Activated CD4-positive, alpha-beta T cell treated with anti-CD3 and anti-CD28 coated beads, Interleukin-2, amount 10 ng/mL, durations not matched to agents 24 days and 14 days (primary cell): ENCODE measurements at places on chromosomes 1 and 21. TPM values are rescaled to one million over a fixed set of nuclear protein-coding genes. Genes with fewer than 3 reads are reported as not detected.

The RIMKLA gene
- 5.0 and 5.5 TPM in 2 replicates for total RNA-seq

DNA sequence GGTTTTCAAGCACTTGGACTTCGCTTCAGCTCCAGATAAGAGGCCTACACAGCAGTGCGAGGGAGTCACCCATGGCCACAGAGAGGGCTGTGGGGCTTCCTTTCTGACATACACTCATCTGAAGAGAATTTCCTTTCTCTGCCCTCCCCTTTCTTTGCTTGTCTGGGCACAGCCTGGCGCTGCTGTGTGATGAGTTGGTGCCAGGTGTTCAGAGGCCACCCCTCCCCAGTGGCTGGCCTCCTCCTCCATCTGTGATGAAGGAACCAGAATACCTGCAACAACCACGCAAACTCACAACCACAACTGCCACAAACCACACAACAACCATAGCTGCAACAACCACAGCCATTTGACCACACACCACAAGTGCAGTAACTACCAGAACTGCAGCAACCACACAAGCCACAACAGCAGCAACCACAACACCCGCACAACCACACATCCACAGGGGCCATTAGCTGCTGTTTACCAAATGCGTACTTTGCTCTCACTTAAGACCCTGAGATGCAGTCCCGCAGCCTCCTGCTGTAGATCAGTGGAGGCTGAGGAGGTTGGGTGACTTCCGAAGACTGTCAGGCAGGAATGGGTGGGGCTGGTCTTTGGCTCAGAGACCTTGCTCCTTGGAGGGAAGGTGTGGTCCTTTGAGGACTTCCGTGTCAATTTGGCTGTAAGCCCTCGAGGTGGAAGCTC lies 71.1 kb downstream of the IER5 start:
- peak; percentile 89 for DNase-seq

The GPR61 gene
- 0.14 TPM in 1 of 2 replicates, not detected in the other for total RNA-seq

- no peak for DNase-seq
Measured at GRCh38 chr1:229452956-229453801, 19.3 kb upstream of the ACTA1 start.

The SPRR5 gene
- not detected in 2 replicates for total RNA-seq

GRCh38 chr1:173113015-173113741 lies 62.4 kb upstream of the TNFSF18 start:
- no peak for DNase-seq

The PPP1R12B gene
- 14.2 and 14.8 TPM in 2 replicates for total RNA-seq

DNA sequence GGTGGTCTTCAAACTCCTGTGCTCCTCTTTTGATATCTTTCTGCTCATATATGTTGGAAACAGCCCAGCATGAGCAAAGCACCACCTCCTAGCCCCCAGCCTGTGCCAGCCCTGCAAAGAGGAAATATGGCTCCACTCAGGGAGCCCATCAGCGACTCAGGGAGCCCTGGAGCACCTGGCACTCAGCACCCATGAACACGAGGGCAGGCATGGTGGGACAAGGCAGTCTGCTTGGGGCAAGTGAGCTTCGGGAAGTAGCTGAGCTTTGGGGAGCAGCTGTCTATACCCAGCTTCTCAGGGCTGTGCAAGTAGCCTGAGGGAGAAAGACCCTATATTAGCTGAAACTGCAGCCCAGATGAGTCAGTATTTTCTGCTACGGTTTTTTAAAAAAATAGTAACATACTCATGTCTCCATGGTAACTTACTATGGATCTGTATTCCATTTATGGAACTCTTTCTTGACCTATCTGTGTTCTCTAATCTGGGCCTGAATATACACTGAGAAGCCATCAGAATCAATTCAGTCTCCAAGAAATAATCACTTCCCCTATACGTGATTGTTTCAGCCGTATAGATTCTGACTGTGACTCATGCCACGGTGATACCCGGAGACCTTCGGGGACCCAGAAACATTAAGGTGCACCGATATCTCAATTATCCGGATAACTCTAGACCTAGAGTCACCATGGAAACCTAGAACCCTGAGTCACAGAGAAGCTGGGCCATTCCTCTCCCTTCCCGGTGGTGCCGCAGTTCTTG lies 1.5 kb upstream of the ETS2 start:
- no peak for DNase-seq

The ATP6V1G3 gene
- total RNA-seq: not detected in 2 replicates

DNA sequence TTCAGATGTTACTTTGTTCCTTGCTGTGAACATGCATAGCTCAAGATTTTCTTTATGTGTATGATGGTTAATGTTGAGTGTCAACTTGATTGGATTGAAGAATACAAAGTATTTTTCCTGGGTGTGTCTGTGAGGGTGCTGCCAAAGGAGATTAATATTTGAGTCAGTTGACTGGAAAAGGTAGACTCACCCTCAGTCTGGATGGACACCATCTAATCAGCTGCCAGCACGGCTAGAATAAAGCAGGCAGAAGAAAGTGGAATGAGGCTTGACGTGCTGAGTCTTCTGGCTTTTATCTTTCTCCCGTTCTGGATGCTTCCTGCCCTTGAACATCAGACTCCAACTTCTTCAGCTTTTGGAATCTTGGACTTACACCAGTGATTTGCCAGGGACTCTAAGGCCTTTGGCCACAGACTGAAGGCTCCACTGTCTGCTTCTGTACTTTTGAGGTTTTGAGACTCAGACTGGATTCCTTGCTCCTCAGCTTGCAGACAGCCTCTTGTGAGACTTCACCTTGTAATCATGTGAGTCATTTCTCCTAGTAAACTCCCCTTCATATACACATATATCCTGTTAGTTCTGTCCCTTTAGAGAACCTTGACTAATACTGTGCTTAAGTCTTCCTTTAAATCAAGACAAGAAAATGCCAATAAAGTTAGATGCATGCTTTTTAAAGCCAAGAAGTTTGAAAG lies 626.6 kb downstream of the KCNT2 start:
- DNase-seq: no peak

The TLCD4 gene
- not detected in 2 replicates for total RNA-seq

DNA sequence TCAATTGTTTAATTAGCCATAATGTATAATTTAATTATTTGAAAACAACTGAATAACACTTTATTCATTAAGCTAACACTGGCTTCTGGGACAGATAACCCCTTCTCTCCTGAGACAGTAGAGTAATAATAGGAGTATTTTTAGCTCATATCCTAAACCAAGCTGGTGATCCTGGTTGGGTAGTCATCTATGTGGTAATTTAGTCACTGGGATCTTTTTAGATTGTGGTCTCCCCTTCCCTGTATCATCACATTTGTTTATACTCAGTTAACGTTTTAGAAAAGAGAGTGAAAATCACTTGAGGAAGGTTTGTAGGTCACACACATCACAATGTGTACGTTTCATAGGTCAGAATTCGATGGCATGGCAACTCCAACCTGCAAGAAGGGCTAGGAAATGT lies 1356.6 kb upstream of the ADGRL2 start:
- DNase-seq: no peak

DNA sequence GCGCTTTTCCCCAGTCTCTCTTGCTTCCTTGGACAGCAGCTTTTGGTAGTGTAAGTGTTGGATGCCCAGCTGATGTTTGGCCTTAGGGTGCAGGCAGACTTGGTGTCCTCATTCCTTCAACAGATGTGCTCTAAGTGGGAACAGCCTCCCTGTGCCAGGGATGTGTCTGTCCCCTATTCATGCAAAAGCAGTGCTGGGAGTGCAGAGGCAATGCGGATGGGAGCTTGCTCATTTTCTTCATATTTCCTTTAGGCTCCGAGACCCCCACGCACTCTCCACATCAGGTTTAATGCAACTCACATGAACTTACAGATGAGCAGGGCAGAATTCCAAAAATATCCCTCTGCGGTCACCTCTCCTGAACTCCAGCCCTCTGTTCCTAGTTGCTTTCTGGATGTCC lies 96.1 kb downstream of the IER5 start:
- no peak for DNase-seq

The C1orf185 gene
- total RNA-seq: not detected in 2 replicates

DNA sequence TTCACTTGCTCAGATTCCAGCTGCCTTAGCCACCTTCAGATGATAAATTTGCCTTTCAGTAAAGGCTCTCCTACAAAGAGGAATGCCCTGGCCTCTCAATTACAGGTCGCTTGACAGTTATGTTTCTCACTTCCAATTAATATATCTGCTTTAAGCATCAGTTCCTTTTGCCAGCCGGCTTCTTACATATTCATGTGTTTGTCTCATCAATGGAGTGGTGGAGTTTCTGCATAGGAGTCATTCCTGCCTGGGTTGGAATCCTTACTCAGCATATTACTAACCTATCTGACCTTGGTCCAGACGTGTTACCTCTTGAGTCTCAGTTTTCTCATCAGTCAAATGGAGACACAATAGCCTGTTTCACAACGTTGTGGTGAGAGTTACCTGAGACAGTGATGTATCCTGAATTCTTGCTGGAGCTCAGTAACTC lies 9.4 kb upstream of the SESN2 start:
- DNase-seq: no peak

DNA sequence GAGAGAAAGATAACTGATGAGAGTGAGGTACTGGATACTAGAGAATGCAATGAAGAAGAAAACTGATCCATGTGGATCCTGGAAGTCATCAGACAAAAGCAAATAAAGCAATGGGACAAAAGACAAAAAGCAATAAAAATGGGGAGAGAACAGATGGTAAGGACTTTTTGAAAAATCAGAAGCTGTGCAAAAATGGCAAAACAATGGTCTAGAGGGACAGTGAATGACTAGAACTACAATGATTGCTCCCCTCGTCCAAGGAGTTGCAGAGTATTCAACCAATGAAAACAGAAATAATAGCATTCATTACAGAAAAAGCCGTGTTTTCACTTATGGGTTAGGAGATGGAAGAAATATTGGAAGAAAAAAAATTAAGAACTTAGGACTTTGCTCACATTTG lies 18.5 kb downstream of the LUZP1 start:
- no peak for DNase-seq

- DNase-seq: no peak
Measured at GRCh38 chr1:55282058-55282457, 66.9 kb upstream of the USP24 start.

- no peak for DNase-seq
Measured at GRCh38 chr21:25700741-25701140, 34.0 kb downstream of the ATP5PF start.

The AMY1A gene
- not detected in 2 replicates for total RNA-seq

The MCOLN2 gene
- total RNA-seq: 92.3 and 95.6 TPM in 2 replicates

DNA sequence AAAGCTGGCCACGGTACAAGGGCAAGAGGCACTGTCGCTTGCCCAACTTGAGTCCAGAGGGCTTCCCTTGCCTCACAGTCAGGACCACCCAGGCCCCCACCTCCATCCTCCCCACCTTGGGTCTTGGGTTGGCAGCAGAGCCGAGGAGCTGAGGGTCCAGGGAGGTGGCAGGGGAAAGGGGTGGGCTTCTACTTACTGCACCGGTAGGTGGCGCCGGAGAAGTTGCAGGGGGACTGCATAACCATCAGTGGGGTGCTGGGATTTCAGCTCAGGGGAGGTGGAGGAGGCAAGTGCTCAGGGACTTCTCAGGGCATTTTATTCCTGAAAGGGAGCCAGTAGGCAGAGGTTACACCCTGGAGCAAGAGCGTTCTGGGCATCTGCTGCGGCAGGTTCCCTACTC lies 44.0 kb downstream of the TRIM62 start:
- peak; percentile 72 for DNase-seq

The CHI3L2 gene
- 2.3 and 3.9 TPM in 2 replicates for total RNA-seq

GRCh38 chr1:8782001-8782620 lies 35.3 kb downstream of the RERE start:
- no peak for DNase-seq

DNA sequence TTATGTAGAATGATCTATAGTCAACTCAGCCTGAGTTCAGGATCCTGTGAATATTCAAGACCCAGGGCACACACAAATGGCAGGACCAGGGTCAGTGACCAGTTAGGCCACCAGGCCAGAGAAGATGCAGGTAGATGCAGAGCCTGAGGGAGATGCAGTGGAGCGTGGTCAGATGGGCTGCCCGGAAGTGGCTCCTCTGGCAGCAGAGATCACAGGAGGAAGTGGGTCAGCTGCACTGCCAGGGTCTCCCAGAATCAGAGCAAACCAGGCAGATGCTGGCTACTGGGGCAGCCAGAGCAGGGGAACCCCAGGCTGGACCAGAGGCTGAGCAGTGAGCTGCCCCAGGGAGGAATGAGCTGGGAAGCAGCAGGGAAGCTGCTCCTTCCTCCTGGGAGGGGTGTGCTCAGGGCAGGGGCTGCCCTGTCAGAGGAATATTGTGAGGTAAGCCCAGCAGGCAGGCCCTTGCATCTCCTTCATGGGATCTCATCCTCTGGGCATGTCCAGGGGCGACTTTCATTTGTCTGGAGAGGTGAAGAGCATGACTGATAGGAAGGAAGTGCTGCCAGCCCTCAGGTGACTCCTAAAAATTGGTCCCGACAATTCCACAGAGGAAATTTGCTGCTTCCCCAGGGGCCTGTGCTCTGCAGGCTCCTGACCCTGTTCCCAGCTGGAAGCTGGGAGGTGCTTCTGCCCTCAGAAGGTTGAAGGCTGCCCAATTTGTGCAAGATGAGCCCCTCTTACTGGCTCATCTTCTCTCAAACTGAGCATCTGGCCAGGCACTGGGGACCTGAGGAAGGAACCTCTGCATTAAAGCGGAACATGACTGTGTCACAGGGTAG lies 49.3 kb downstream of the STUM start:
- no peak for DNase-seq

- no peak for DNase-seq
Measured at GRCh38 chr21:16169102-16169511, 439.3 kb downstream of the USP25 start.

GRCh38 chr1:11525516-11525915 lies 46.6 kb downstream of the DISP3 start:
- DNase-seq: no peak

GRCh38 chr1:67818725-67819301 lies 14.5 kb downstream of the GNG12 start:
- no peak for DNase-seq

DNA sequence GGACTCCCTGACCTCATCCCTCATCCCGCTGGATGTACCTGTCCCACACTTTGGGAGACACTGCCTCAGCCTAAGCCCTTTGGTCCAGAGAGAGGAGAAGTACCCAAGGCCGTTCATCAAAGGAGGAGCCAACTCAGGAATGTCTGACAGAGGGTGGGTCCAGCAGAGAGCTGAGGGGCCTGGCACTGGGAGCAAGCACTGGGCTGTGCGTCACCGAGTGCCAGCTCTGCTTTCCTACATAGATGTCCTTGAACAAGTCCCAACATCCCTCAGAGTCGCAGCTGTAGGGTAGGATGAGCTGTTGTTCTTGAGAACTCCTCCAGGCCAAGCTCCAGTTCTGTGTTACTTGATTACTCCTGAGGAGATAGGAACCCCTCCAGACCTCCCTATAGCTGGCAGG lies 68.8 kb upstream of the ACOT11 start:
- DNase-seq: no peak

The LCE3C gene
- not detected in 2 replicates for total RNA-seq

DNA sequence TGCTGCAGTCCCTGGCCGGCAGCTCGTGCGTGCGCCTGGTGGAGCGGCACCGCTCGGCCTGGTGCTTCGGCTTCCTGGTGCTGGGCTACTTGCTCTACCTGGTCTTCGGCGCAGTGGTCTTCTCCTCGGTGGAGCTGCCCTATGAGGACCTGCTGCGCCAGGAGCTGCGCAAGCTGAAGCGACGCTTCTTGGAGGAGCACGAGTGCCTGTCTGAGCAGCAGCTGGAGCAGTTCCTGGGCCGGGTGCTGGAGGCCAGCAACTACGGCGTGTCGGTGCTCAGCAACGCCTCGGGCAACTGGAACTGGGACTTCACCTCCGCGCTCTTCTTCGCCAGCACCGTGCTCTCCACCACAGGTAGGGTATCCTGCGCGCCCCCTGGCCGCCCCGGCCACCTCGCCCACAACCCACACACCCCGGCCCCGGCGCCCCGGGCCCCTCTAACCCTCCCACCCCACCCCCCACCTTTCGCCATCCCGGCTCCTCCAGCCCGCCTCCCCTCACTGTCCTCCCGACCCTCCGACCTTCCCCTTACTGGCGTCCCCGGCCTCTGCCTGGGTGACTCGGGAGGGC lies 352 bp downstream of the KCNK1 start:
- peak; percentile 64 for DNase-seq
